Activated naive CD8-positive, alpha-beta T cell treated with anti-CD3 and anti-CD28 coated beads, Interleukin-2, amount 10 ng/mL, durations not matched to agents 7 days and 5 days (primary cell): ENCODE measurements at places on chromosomes 12 and 14. TPM values are rescaled to one million over a fixed set of nuclear protein-coding genes. Genes with fewer than 3 reads are reported as not detected.

DNA sequence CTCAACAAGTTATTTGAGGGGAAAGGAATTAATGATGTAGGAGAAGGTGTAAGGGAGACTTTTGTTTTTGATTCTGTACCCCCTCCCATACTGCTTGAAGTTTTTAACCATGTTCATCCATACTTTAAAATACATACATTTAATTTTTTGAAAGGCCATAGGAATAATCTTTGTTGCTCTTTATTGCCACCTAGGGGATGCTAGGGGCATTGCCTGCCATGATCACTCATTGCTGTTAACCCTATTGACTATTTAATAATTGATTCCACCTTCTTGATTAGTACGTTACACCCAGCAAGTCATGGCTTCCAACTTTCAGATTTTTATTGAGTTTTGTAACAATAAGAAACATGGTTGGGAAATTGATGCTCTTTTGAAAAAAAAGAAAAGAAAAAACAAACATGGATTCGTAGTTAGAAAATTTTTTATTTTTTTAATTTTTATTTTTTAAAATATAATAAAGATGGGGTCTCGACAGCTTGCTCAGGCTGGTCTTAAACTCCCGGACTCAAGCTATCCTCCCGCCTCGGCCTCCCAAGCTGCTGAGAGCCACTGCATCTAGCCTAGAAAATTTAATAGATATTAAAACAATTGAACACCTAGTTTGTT, 8.5 kb upstream of the PRKAB1 start:
- DNase-seq: no peak

- DNase-seq: no peak
These were observed 21.6 kb downstream of the EXOC5 start for GRCh38 chr14:57246933-57247657.

The RFX4 gene
- not detected for total RNA-seq

- DNase-seq: no peak
These were observed 91.7 kb upstream of the ATF1 start for GRCh38 chr12:50672158-50672557.

The TPCN1 gene
- total RNA-seq: 32.0 TPM

DNA sequence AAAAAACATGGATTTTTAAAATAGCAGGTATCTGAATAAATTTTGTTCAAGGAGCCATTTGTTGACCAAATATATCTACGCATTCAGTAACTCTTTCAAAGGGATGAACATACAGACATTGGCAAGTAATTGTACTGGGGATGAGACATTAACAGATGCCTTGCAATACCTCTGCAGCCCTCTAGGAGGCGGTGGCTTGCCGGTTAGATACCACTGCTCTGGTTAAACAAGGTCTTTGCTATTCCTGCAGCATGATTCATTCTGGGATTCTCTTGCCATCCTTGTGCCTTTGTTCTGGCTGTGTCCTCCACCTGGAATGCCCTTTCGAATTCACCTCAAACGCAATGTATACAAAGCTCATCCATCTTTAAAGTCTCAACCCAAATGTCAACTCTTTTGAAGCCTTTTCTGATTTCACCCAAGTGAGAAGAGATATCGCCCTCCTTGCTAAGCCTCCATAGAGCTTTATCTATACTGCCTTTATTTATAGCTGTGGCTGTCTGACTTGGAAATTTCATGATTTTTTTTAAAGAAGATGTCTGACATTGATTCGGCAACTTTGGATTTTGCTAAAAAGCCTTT, 131.0 kb upstream of the SRRM4 start:
- no peak for DNase-seq
